ENCODE measurements at places on chromosomes 2 and 18. TPM values are rescaled to one million over a fixed set of nuclear protein-coding genes. Genes with fewer than 3 reads are reported as not detected.

DNA sequence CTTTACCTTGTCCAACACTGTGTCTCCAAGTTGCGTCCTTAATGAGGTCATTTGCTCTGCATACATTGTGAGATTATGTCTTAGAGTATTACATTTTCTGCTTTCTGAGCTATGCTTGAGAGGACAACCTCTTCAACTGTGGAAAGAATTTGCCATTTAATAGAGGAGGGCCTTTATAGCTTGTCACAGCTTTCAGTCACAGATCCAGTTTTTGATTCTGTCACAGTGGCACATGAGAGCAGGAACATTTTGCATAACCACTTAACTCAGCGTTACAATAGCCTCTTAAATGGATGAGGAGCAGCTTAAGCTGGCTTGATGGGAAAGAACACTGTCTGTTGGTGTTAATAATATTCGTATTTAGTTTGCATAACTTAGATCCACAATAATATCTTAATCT, 63.0 kb downstream of the RHBDD1 start:
- H3K36me3 ChIP-seq = peaks cover 10% of the 10 kb centered on the region
- no peak for DNase-seq
- H3K27me3 ChIP-seq = no peaks in the 10 kb centered on the region
- no peak overlapping the region for H3K27ac ChIP-seq
- no peaks in the 10 kb centered on the region for H3K4me1 ChIP-seq

DNA sequence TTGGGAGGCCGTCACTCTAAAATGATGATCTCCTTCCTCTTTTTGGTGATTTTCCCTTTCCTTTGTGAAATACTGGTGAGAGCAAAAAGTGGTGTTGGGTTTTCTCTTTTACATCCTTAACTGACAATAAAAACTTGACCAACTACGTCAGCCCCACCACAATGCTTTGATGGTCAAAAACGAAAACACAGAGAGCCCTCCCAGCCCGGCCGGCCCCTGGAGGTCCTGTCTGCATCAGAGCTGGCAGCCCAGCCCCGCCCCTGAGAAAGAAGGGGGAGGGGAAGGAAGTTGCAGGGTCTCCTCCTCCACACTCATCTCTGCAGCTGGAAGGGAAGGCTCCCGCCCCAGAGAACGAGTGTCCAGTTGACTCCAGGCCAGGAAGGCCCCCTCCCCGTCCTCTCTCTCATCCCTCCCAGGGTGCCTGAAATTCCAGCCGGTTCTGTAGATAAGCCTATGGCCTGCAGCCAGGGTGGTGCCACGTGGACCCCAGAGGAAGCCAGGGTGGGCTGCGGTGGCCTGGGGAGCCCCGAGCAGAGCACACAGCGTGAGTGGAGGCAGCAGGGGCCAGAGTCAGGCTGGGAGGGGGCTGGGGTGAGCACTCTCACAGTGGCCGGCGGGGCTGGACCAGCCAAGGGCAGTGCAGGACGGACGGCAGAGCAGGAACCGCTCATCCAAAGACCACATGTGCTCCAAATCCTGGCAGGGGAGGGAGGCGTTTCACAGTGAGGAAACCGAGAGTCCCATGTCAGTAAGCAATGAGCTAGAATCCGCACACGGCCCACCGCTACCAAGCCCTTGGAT, 19.8 kb downstream of the BIN1 start:
- no peaks in the 10 kb centered on the region for H3K4me1 ChIP-seq
- no peak overlapping the region for H3K4me3 ChIP-seq
- H3K27me3 ChIP-seq = no peaks in the 10 kb centered on the region
- no peak overlapping the region for H3K27ac ChIP-seq
- H3K36me3 ChIP-seq = no peaks in the 10 kb centered on the region

- H3K27me3 ChIP-seq = no peaks in the 10 kb centered on the region
- DNase-seq = no peak
- H3K4me3 ChIP-seq = no peak overlapping the region
- H3K27ac ChIP-seq = no peak overlapping the region
These were observed 674.3 kb downstream of the STK39 start for GRCh38 chr2:167572883-167573619.

Gene KATNAL2
- 20.1 TPM for total RNA-seq

DNA sequence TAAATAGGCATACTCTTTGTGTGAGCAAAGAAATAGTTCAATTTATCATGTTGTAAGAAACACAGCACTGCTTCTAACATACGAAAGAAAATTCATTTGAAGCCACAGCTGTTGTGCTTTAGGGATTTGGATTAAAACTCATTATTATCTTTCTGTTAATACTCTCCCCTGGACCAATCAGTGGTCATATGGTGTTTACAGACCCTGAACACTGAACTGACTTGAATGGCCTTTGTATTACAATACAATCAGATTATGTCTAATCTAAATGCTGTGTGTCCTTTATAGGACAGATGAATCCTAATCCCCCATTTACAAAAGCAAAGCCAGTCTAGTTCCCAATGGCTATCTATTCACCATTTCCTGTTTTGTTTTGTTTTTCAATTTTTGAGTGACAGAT, 36.5 kb downstream of the ZNF385B start:
- no peaks in the 10 kb centered on the region for H3K36me3 ChIP-seq
- no peak for DNase-seq
- no peak overlapping the region for H3K27ac ChIP-seq
- H3K4me3 ChIP-seq = no peak overlapping the region
- no peaks in the 10 kb centered on the region for H3K27me3 ChIP-seq

DNA sequence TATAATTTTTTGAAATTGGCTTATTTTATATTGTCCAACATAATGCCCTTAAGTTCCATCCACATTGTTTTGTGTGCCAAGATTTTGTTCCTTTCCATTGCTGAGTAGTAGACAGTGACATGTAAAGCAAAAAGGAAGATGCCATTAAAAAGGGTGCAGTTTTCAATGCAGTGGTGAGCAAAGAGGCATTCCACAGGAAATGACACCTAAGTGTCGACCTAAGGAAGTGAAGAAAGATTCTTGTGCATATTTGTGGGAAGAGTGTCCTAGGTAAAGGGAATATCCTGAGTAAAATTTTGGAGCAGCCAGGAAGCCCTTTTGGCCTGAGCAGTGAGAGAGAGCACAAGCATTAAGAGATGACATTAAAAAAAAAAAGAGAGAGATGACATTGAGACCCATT, 1099.9 kb downstream of the DPP10 start:
- no peaks in the 10 kb centered on the region for H3K27me3 ChIP-seq
- peaks cover 5% of the 10 kb centered on the region for H3K4me1 ChIP-seq
- no peaks in the 10 kb centered on the region for H3K36me3 ChIP-seq
- DNase-seq = no peak
- no peak overlapping the region for H3K27ac ChIP-seq
- no peak overlapping the region for H3K4me3 ChIP-seq

GRCh38 chr2:240594511-240595380, 8.2 kb downstream of the CAPN10 start:
- DNase-seq = no peak
- H3K4me3 ChIP-seq = no peak overlapping the region
- no peak overlapping the region for H3K27ac ChIP-seq
- no peaks in the 10 kb centered on the region for H3K27me3 ChIP-seq
- H3K36me3 ChIP-seq = peaks cover 22% of the 10 kb centered on the region

Gene ELOA2
- not detected for total RNA-seq

DNA sequence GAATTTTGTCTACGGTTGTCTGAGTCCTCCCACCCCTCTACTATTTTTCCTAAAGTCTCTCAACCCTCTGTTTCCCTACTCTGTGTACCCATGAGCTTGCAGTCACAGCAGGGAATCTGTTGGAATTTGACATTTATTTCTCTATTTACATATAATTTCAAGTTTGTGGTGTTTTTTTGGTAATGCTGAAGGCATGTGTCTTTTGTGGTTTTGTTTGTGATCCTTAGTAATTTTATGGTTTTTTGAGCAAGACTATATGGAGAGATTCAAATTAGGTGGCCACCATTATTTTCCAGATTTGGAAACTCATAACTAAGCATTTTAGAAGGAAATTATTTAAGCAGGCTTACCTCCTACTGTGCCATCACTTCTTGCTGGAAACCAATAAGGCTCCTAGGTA, 27.2 kb upstream of the FBLN7 start:
- peaks cover 42% of the 10 kb centered on the region for H3K36me3 ChIP-seq
- no peaks in the 10 kb centered on the region for H3K27me3 ChIP-seq
- H3K4me1 ChIP-seq = no peaks in the 10 kb centered on the region
- no peak for DNase-seq
- no peak overlapping the region for H3K27ac ChIP-seq

- peak; percentile 92 for DNase-seq
- H3K4me1 ChIP-seq = peaks cover 33% of the 10 kb centered on the region
- H3K4me3 ChIP-seq = peak overlapping the region; percentile 31
These were observed 7.0 kb downstream of the CTIF start for GRCh38 chr18:48545757-48546321.

DNA sequence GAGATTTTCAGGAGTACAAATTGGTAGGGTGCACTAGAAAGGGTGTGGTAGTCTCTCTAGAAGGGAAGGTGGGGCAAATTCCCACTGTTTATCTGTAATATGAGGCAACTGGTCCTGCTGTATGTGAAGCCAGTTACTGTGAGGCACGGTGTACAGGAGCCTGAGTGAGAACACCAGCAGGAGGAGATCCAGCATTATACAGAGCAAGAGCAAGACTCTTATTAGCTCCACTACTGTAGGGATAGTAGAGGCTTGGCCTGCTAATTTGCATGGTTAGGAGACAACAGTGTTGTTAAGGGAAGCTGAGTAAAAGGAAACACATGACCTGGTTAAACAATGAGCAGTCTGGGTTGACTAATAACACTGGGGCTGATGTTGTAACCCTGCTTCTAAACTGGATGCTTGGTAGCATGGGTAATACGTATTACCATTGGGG, 76.3 kb upstream of the WDSUB1 start:
- peaks cover 39% of the 10 kb centered on the region for H3K36me3 ChIP-seq
- no peaks in the 10 kb centered on the region for H3K27me3 ChIP-seq
- H3K27ac ChIP-seq = no peak overlapping the region
- no peak overlapping the region for H3K4me3 ChIP-seq
- H3K4me1 ChIP-seq = no peaks in the 10 kb centered on the region

- H3K27me3 ChIP-seq = peaks cover 19% of the 10 kb centered on the region
- peak; percentile 34 for DNase-seq
- H3K36me3 ChIP-seq = peaks cover 2% of the 10 kb centered on the region
- no peaks in the 10 kb centered on the region for H3K4me1 ChIP-seq
- H3K27ac ChIP-seq = no peak overlapping the region
- peak overlapping the region; percentile 78 for H3K4me3 ChIP-seq
These were observed 1.0 kb downstream of the CXCR4 start for GRCh38 chr2:136116813-136117390.

- no peak overlapping the region for H3K27ac ChIP-seq
- H3K4me3 ChIP-seq = no peak overlapping the region
- no peak for DNase-seq
- no peaks in the 10 kb centered on the region for H3K4me1 ChIP-seq
These were observed 712.8 kb downstream of the SOCS6 start for GRCh38 chr18:71001597-71001996.

Gene KIAA2012
- not detected for total RNA-seq

DNA sequence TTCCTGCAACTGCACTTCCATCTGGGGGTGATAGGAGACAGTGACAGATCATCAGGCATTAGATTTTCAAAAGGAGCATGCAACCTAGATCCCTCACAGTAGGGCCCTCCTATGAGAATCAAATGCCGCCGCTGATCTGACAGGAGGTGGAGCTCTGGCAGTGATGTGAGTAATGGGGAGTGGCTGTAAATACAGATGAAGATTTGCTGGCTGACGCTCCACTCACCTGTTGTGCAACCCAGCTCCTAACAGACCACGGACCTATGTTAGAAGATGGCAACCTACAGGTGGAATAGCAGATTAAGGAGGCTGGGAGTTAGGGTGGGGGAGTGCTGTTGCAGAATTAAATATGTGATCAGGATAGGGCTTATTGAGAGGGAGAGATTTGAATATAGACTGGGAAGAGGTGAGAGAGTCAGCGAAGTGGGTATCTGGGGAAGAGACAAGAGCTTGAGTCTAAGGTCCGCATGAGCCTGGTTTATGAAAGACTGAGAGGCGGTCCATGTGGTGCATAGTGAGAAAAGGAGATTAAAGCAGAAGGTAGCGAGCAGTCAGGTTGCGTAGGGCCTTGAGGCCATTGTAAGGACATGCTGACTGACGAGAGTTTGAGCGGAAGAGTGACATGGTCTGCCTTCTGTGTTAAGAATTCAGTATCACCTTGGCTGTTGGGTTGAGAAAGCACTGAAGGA, 31.3 kb upstream of the TOGARAM2 start:
- peaks cover 51% of the 10 kb centered on the region for H3K36me3 ChIP-seq
- peaks cover 6% of the 10 kb centered on the region for H3K4me1 ChIP-seq
- no peaks in the 10 kb centered on the region for H3K27me3 ChIP-seq
- H3K27ac ChIP-seq = no peak overlapping the region

DNA sequence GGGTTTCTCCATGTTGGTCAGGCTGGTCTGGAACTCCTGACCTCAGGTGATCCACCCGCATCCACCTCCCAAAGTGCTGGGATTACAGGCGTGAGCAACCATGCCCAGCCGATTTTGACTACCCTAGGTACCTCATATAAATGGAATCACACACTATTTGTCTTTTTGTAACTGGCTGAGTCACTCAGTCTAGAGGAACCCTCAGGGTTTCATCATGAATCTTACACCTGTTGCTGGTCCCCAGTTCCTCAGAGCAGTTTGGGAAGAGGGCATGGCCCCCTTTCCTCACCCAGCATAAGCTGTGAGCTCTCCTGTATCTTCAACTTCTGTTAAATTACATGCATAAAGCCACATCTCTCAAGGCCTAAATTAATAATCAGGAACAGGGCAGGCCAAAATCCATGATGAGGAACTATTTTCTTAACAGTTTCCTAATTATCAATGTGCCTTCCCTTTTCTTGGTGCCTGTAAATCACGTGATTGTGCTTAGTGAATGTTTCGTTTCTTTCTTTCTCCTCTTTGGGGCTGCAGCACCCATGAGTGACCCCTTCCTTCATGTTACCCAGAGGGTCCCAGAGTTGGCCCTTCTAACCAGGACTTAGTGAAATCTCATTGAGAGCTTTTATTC, 20.9 kb downstream of the DYSF start:
- H3K36me3 ChIP-seq = no peaks in the 10 kb centered on the region
- H3K4me1 ChIP-seq = no peaks in the 10 kb centered on the region
- no peak for DNase-seq
- no peaks in the 10 kb centered on the region for H3K27me3 ChIP-seq
- H3K4me3 ChIP-seq = no peak overlapping the region
- H3K27ac ChIP-seq = no peak overlapping the region

GRCh38 chr2:132937629-132938028, 267.6 kb upstream of the LYPD1 start:
- H3K4me3 ChIP-seq = no peak overlapping the region
- H3K27me3 ChIP-seq = no peaks in the 10 kb centered on the region
- H3K36me3 ChIP-seq = no peaks in the 10 kb centered on the region
- H3K4me1 ChIP-seq = no peaks in the 10 kb centered on the region

Gene DSC3
- total RNA-seq = 0.61 TPM

DNA sequence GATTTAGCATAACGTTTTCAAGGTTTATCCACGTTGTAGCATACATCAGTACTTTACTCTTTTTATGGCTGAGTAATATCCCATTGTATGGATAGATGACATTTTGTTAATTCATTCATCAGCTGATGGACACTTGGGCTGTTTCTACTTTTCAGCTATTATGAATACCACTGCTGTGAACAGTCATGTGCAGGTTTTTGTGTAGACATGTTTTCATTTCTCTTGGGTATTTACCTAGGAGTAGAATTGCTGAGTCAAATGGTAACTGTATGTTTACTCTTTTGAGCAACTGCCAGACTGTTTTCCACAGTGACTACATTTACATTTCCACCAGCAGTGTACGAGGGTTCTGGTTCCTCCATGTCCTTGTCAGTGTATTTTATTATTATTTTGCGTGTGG, 33.9 kb downstream of the COX7A2L start:
- H3K4me3 ChIP-seq = no peak overlapping the region
- no peaks in the 10 kb centered on the region for H3K4me1 ChIP-seq
- no peak overlapping the region for H3K27ac ChIP-seq
- H3K27me3 ChIP-seq = no peaks in the 10 kb centered on the region
- no peak for DNase-seq
- peaks cover 12% of the 10 kb centered on the region for H3K36me3 ChIP-seq

GRCh38 chr2:5921081-5921642, 229.0 kb downstream of the SOX11 start:
- no peak overlapping the region for H3K4me3 ChIP-seq
- peaks cover 9% of the 10 kb centered on the region for H3K36me3 ChIP-seq
- no peak for DNase-seq
- H3K27me3 ChIP-seq = no peaks in the 10 kb centered on the region

Data from H9 (cell line).